CD4-positive, alpha-beta T cell treated with Interleukin-6 for 4 hours (primary cell): ENCODE measurements at places on chromosomes 13 and 19.
A peak's percentile ranks its signal among the peaks of the same experiment; 100 is the strongest.

DNA sequence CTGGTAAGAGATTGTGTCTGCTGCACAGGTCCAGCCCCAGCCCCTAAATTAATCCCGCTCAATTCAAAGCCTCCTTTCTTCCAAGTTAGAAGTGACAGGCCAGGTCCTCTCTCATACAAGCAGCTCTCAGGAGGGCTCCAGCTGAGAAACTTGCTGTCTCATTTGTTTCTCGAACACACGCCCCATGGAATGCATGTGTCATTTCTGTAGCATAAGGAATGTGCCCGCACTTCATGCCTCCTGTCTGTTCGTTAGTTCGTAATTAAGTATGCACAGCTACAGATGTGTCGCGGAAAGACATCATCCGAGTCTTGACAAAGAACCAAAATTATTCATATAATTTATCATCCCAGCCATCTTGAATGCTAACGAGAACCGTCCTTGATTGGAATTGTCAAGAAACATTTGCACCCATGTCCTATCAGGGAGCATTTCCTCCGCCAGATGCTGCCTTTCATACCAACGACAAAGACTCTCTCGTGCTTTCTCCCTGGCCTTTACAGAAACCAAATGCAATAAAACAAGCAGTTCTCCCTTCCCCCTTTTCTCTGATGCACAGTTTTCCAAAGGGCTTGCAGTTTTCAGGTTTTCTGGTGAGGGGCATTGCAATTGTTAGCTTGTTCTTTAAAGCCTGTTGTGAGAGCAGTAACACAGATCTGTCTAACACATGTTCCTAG is 133.5 kb downstream of the UQCRFS1 start:
- DNase-seq: no peak

GRCh38 chr19:33089010-33089409 is 8.0 kb downstream of the GPATCH1 start:
- DNase-seq: no peak

GRCh38 chr19:23698711-23699520 is 11.9 kb upstream of the ZNF675 start:
- peak; percentile 15 for DNase-seq

DNA sequence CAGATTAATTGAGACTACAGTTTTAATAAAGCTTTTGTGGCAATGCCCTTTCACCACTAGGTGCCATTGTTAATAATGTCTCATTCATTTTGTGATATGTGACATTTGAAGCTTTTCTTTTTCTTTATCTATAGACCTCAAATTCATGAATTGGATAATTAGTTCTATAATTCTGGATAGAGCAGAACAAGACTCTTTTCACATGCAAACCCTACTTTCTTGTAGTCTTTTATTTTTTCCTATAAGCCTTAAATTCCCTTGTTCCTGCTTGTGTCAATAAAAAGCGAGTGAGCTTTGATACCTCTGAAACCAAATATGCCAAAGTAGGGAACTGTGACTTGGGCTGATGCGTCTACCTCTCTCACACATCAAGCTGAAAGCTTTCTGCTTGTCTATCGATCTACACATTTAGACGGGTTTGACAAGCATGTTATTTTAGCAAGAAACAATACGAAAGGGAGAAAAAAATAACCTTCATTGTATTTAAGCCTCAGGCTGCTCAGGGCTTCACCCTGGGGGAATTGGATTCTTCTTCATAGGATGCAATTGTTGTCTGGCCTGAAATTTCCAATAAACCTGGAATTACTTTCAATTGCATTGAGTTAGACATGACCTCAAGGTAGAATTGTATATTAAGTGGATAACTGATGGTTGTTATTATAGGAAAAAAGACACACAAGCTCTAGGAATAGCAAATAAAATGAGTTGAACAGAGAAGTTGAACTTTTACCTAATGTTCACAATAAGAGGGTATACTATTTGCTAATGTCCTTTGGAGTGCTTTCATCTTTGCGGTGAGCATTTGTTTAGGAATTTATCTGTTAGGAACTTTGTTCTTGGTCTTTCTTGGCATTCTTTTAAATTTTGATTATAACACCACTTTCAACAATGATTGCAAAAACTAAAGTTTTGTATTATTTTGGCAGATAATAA is 1150.2 kb upstream of the PCDH9 start:
- DNase-seq: no peak

GRCh38 chr19:2207991-2208860 is 27.9 kb downstream of the PLEKHJ1 start:
- peak; percentile 33 for DNase-seq

DNA sequence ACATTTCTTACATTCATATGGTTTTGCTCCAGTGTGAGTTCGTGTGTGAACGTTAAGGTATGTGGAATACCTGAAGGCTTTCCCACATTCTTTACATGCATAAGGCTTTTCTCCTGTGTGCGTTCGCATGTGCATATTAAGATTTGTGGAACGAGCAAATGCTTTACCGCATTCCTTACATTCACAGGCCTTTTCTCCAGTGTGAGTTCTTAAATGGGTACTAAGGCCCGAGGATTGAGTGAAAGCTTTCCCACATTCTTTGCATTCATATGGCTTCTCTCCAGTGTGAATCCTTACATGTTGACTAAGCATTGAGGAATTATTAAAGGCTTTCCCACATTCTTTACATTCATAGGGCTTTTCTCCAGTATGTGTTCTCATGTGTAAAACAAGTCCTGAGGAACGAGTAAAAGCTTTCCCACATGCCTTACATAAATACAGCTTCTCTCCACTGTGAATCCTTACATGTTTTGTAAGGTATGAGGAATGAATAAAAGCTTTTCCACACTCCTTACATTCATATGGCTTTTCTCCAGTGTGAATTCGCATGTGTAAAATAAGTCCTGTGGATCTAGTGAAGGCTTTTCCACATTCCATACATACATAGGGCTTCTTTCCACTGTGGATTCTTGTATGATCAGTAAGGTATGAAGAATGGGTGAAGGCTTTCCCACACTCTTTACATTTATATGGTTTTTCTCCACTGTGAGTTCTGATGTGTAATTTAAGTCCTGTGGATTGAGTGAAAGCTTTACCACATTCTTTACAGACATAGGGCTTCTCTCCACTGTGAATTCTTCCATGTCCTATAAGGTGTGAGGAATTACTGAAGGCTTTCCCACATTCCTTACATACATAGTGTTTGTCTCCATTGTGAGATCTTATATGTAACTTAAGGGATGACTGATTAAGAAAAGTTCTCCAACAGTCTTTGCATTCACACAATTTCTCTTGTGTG is 10.7 kb downstream of the ZNF846 start:
- no peak for DNase-seq

- no peak for DNase-seq
Measured at GRCh38 chr13:50580684-50581305, 262.7 kb downstream of the DLEU7 start.

DNA sequence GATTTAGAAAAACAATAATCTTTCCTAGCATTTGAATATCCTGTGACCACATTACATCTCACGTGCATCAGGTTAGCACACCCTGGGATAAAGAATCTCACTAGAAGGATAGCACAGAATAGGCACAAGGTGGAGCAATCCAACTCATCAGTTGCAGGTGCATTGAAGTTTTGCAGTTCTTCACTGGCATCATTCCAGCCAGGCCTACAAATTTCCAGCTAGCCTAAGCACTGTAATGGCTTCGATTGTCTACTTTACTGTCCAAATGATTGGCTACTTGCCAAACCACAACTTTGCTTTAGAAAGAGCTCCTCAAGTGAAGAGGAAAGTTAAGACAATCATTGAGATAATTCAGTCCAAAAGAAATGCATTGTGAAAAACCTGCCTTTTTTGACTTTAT is 89.5 kb downstream of the SPRY2 start:
- no peak for DNase-seq

DNA sequence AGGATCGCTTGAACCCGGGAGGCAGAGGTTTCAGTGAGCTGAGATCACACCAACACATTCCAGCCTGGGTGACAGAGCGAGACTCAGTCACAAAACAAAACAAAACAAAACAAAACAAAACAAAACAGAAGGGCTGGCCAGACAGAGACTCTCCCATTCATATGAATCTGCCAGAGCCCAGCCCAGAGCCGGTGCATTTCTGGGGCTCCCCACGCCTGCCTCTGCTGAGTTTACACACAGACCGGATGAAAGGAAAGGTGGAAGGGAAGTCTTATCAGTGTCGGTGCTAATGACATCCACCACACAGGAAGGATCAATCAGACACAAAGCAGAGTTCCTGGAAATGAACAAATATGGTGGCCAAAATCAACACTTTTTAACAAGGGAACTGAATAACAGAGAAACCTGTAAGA is 6.8 kb downstream of the TRAPPC6A start:
- DNase-seq: peak; percentile 62

GRCh38 chr19:50546527-50547221 is 21.6 kb downstream of the LRRC4B start:
- no peak for DNase-seq
